OCI-LY7 (cell line): ENCODE measurements at places on chromosomes 3 and 15.

DNA sequence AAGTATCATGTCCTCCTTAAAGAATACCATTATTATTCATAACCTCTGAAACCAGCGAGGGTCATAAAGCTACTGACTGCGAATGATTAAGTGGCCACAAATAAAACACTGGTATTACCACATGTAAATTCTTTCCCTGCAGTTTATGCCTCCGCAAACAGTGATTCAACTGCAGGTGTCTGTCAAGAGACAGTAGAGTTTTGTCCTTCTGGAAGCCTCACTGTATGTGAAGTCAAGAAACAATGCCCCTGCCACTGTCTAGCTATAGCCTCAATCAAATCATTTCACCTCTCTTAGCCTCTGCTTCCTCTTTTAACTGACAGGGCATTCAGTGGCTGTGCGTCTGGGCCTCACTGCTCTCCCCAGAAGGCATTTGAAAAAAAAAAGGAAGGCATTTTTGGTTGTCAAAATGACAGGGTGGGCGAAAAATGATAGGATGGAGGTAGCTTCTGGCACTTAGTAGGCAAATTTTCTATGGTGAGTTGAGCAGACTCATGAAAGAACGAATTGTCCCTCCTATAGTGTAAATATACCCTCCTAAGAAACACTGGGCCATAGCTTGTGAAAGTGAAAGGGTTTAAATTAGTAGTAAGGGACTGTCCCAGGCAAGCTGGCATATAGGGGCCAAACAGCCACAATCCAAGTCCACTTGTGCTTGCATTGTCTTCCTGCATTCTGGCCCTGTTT lies 66.7 kb downstream of the FILIP1L start:
- peak; percentile 24 for DNase-seq

GRCh38 chr3:52195823-52196331 lies 2.1 kb upstream of the ALAS1 start:
- DNase-seq, result no peak

DNA sequence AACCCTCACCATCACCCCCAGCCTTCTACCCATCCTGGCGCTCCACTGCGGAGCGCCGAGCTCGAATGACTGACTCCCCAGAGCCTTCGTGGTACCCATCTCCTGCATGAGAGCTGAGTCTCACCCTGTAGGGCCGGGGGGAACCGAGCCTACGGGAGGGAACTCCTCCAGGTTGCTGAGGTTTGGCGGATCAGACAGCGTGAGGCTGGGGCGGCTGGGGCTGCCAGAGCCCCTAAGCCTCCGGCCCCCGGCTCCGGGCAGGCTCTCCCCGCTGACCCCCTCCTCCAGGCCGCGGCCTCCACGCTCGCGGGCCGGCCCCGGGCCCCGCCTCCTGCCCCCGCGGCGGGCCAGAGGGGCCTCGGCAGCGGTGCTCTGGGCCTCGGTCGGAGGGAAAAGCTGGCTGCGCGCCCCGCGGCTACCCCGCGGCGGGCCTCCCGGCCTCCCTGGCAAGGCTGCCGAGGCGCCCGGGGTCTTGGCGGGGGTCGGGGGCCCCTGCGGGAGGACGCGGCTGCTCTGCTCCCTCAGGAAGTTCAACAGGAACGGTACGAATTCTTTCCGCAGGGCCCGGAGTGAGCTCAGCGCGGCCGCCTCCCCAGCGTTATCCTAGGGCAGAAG lies 643 bp downstream of the CDAN1 start:
- peak; percentile 46 for DNase-seq

DNA sequence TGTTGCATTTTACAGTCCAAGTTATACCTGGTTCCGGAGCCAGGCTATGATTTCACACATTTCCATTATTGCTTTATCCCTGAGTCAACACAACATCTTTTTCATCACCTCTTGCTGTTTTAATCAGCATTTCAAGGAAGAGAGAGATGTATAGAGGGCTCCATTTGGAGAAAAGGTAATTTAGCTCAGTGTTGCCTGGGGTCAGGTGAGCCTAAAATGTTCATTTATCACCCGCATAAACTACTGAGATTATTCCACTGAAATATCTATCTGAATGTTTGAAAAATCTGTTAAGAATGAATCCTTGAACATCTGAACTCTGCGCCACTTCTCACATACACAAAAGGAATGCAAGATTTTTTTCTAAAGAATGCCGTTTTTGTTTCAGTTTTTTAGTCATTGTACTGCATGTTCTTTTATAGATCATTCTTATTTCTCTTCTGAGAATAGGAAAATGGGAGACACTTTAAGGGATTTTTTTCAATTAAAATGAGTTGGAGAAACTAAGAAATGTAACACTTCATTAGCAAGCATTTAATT lies 51.5 kb upstream of the AGTR1 start:
- no peak for DNase-seq

DNA sequence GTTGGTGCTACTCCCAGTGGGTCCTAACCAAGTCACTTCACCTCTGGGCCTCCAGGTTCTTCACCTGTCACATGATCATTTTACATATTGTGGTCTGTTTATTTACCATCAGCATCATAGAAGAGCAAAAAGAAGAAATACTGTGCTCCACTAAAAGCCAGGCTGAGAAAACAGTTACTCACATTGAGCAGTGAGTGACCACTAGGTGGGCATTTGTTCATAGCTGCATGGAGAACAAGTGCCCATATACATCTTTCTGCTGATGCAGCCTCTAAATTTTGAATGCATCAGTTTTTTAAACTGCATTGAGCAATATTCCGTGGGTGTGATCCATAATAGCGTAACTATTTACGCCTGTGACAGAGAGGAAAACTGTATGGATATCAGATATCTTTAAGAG lies 76.2 kb downstream of the DCUN1D1 start:
- no peak for DNase-seq

DNA sequence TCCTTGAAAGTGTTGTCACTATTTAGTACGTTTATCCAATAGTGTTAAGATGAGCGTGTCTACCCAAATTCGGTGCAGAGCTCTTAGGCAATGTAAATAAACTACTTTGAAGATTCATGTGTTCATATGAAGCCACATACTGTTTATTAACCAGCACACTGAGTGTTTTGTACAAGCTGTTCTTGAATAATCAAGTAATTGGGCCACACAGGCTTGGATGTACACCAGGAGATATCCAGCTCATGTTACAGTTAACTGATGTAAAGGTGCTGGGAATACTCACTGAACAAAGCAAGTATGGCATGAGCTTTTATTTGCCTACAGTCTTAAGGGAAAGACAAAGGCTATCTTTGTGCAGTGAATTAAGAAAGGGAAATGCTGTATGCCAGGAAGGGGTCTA lies 632 bp upstream of the DHX36 start:
- DNase-seq, result no peak

GRCh38 chr15:63020759-63021430 lies 21.7 kb upstream of the TPM1 start:
- no peak for DNase-seq

DNA sequence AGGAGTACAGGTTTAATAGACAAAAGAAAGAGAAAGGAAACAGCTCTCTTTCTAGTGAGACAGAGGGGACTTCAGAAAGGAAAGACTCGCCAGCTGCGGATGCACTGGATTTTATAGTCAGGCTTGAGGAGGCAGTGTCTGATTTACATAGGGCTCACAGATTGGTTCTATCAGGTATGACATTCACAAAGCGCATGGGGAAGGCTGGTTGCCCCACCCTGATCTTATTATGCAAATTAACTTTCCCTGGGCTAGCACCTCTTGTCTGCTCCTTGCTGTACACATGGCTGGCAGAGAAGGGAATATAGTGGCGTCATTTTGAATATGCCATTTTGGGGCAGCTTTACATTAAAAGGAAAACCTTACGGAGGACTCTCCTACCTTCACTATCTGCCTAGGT lies 938.4 kb upstream of the SEMA6D start:
- no peak for DNase-seq

DNA sequence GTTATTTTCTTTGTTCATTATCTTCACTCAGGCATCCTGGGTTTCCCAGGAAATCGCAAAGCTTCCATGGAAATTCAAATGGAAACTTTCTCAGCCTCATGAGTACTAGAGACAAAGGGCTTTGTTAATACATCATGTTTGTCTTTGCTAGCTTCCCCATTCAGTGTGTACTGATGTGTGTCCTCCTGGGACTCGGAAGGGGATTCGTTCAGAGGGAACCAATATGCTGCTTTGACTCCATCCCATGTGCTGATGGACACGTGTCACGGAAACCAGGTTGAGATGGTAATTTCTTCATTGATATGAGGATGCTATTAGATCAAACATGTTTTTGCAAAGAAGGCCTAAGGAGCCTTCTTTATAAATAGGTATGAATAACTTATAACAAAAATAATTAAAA lies 87.0 kb upstream of the KCNAB1 start:
- DNase-seq, result no peak

DNA sequence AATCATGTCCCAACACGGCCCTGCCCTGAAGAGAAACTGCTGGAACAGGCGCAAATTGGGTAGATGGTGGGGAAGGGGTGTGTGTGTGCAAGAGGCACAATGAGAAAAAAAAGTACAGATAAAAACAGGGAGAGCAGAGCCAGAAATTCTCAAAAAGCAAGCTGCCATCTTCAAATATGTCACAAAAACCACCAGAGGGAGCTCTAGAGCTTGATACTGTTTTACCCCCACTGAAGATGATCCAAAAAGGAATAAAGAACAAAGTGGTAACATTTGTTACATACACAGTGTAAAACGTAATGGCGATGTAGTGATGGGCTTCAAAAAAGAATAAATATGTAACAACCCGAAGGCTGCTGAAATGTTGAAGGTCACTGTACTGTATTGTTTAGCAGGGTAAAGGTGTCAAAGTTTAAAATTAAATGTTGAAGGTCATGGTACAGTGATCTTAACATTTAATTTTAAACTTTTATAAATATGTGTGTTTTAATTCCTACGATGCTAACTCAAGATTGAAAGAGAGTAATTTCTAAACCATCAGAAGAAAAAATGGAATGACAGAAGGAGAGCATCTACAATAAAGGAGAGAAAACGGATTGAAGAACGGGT lies 6.0 kb downstream of the SNRPA1 start:
- DNase-seq, result peak; percentile 76

- peak; percentile 35 for DNase-seq
Observed at GRCh38 chr3:20038699-20039465, 1.4 kb upstream of the KAT2B start.

DNA sequence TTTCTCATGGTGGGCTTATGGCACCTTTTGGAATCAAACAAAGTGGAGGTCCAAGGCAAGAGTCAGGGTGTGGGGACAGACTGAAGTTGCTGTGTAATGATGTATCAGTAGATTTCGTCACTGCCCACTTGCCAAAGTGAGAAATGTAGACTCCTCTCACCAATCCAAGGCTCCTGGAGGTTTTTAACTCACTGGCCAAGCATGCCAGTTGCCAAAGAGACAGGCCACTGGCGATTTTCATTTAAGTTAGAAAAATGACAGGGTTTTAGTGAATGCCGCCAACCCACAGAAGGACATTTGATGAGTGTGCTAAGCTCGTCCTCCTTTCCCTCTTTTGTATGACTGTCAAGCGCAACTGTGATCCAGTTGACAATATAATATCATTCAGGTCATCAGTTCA lies 209.2 kb downstream of the FEZF2 start:
- DNase-seq, result no peak

DNA sequence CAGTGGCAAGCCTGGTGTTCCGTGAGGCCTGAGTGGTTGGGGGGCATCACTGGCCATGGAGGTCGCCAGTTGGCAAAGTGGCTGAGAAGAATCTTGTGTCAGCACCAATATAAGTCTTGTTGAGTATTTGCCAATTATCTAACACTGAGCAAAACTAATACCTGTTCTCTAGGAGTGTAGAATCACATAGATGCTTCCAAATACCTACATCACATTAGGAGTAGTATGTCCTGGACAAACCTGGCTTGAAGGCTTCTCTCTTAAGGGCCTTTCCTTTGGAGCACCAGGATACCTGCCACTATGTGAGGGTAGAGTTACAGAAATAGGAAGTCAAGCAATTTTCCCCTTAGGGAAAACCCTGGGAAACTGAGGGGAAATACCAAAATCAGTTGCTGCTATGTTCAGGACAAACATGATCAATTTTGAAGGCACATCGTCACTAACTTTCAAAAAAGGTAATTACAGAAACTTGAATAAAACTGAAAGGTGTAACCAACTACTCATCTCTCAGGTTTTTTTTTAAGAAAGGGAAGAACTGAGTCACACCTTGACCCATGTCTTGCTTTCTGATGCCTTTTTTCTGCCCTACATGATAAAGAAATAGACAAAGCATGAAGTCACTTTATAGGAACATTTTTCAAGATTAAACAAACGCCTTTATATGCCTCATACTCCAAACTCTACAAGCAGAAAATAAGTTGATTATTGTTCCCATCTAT lies 100.4 kb downstream of the IMPG2 start:
- DNase-seq, result no peak

DNA sequence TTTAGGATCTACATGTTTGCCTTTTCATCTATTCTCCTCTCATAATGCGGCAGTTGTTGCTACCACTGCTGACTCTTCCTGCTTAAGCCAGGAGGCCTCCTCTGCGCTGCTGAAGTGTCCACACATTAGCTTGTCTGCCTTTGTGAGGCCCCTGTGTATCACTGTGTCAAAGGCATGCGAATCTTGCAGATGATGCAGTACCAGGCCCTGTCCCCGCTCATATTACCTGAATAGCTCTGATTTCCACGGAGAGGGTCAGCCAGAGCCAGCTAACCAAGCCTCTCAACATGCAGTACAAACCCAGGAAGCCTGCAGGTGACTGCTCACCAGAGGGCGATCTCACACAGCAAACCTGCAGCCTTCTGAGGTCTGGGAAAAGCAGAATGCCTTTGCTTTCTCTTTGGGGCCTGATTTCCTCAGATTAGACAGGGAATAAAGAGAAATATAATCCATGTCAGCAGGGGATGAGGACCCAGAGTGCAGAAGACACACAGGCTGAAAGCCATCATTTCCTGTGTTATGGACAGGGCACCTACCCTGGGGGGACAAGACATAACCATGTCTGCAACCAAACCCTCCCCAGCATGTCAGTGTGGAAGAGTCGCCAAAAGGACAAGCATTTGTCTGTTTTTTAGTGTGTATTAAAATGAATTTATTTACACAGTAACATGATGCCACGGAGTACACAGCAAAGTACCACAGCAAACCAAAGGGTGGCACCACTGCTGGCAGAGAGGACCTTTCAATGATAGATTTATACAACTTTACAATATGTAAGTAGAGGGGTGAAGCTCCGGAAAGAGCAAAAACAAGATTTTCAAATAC lies 36.8 kb upstream of the TSPAN3 start:
- peak; percentile 57 for DNase-seq

GRCh38 chr3:138303474-138303873 lies 26.2 kb downstream of the NME9 start:
- no peak for DNase-seq

- DNase-seq, result no peak
Observed at GRCh38 chr3:134441321-134441720, 44.5 kb downstream of the ANAPC13 start.

DNA sequence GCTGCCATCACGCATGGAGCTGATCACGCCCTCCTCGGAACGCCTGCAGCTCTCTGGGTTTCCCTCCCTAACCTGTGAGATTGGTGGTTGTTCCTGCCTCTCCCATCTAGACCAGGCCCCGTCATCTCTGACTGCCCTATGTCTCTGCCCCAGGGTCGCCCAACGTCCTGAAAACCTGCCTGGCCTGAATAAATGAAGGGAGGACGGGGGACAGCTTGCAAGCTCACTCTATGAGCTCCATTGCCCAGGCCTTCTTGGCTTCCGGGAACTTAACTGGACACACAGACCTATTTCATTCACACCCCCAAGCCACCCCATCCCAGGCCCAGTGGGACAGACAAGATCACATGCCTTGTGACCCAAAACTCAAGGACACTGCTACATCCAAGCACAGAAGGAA lies 274.2 kb downstream of the XXYLT1 start:
- DNase-seq, result no peak
